ENCODE measurements at places on chromosomes 1 and 21.
A peak's percentile ranks its signal among the peaks of the same experiment; 100 is the strongest.

DNA sequence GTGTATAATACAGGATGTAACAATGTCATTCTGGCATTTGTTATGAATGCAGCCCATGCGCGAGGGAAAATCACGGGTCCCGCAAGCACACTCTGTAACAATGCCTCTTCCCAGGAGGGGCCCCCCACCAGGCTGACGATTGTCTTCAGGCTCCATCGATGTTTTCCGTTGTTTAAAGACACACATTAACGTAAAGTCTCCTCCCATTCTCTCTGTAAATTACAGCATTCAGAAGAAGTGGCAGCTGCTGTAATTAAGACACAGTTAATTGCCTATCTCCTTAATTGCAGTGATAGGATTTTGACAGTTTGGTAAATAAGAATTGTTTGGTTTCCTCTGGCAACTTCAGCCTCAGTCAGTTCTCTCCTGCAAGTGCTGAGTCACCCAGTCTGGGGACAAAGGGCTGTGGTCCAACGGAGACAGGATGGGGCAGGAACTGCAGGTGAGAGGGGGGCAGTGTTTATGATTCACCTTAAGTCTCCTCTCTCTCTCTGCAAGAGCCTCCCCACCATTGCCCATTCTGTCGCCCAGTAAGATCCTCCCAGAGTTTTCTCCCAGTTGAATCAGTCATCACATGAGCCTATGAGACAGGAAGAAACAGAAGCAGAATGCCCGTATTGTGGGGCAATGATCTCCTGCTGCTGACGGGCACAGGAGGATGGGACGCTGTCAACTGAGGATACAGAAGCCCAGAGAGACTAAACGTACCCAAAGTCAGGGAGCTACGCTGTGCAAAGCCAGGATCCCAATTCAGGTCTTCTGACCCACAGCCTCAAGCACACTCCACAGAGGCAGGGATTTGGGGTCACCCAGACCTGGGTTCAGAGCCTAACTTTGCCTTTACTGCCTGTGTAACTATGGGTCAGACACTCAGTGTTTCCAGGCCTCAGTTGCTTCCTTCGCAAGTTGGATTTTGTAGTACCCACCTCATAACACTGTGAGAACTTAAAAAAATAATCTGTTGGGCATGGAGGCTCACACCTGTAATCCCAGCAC is 110.0 kb downstream of the ADSS2 start:
- peak; percentile 26 for DNase-seq

DNA sequence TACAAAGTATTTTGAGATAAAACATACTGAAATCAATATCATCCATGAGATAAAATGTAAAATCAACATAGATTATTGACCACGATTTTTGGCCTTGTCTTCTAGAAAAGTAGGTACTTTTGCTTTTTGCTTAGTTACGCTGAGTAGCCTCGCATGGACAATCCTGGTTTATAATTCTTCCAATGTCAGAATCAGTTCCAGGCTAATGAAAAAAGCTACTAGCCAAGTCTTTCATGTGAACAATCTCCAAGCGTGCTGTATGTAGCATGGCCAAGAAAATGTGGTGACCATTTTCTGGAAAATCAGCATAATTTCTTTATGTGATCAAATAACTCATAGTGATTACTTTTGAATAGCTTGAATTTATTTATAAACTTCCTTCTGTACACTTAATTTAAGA is 145.8 kb downstream of the NTMT2 start:
- no peak for DNase-seq

DNA sequence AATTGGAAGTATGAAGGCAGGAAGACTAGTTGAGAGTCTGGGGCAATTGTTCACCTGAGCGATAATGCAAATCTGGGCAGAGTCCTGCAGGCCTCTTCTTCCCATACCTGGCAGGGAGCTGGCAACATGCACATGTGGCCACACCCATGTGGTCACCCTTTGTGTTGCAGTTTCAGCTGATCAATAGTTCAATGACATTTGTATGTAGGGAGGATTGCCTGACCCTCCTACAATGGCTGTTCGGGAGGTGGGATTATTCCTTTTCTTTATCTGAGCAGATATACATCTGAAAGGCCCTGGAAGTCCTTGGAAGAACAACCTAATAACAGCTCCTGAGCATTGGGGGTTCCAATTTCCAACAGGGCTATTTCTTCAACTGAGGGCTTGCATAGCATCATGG is 15.2 kb upstream of the TRIM45 start:
- no peak for DNase-seq

DNA sequence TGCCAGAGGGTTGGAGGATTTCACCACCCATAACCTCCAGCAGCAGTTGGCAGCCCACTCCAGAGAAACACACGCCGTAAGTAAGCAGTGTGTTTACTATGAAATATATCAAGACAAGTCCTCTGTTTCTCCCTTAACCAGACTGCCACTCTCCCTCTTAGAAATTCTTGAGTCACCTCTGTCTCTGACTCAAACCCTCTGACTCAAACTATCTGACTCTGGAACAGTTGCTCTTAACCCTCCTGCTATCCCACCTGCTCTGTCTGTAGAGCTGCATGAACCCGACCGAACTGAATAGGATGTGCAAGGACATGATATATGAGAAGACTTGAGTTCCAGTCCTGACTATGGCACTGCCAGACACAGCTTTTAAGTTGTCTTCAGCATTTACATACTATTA is 14.1 kb downstream of the INPP5B start:
- peak; percentile 38 for DNase-seq

DNA sequence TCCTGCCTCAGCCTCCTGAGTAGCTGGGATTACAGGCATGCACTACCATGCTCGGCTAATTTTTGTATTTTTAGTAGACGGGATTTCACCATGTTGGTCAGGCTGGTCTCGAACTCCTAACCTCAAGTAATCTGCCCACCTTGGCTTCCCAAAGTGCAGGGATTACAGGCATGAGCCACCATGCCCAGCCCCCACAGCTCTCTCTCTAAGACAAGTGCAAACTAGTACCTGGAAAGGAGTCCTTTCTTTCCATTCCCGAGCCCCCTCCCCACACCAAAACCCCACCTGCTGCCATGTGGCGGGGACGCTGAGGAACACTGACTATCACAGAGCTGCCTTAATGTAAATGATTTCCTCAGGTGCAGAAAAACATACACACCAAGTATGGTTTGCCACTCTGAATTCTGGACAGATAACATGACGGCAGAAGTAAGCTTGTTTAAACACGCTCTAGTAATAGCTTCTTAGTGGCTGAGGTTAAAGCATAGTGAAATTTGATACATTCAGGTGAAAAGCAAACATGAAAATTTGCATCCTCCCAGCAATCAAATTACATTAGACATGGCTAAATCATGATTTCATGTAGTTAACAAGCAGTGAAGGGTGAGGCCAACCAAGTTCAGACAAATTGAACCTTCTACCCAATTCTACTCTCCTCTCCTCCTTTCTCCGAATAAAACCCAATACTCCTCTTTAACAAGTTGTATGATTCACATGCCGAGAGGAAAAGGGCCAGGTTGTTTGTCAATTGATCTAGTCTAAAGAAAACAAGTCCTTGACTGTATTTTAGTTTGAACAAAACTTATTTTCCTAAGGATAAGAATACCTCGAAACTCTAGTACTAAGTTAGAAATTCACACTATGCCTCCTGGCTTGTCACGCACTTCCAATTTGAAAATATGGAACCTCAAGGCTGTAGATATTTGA is 19.8 kb downstream of the ERRFI1 start:
- no peak for DNase-seq

DNA sequence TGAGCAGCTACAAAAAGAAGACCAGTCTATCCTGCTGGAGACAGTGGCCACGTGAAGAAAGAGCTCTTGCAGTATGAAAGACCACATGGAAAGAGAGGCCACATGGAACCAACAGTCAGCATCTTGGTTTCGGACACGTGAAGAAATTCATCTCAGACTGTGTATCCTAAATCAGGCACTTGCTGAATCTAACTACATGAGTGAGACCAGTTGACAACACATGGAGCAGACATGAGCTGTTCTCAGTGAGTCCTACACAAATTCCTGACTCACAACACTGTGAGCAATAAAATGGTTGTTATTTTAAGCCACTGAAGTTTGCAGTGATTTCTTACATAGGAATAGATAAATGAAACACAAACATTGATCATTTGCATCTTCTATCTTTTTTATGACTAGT is 2.4 kb upstream of the TAF1A start:
- DNase-seq = peak; percentile 16

- DNase-seq = no peak
These were observed 228.0 kb downstream of the TOMM20 start for GRCh38 chr1:234900595-234900994.

DNA sequence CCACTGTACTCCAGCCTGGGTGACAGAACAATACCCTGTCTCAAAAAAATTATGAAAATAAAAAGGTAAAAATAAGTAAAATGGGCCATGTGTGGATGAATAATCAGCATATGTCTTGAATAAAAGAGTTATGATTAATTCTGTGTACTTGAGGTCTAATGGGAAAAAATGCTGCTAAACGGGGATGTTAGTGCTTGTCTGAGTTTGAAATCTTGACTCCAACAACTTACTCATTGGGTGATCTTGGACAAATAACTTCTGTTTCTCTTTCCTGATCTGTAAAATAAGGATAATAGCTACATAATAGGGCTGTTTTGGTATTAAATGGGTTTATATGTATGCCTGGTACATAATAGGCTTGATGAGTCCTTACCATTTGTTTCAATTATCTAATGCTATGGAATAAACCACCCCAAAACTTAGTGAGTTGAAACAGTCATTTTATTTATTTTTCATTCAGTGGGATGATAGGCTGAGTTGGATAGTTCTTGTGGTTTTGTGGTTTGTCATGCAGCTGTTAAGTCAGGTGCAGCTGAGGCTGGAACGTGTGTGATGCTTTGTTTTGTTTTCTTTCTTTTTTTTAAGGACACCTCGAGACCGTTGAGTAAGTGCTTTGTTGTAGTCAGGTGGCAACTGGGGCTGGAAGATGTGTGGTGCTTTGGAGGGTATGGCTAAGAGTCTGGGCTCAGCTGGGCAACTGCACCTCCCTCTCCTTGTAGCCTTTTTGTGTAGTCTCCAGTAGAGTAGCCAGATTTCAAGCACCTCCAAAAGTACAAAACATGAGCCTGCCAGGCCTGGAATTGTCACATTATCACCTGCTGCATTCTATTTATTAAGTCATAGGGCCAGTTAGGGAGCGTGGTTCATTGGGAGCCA is 4.9 kb downstream of the MDM4 start:
- DNase-seq = peak; percentile 56

DNA sequence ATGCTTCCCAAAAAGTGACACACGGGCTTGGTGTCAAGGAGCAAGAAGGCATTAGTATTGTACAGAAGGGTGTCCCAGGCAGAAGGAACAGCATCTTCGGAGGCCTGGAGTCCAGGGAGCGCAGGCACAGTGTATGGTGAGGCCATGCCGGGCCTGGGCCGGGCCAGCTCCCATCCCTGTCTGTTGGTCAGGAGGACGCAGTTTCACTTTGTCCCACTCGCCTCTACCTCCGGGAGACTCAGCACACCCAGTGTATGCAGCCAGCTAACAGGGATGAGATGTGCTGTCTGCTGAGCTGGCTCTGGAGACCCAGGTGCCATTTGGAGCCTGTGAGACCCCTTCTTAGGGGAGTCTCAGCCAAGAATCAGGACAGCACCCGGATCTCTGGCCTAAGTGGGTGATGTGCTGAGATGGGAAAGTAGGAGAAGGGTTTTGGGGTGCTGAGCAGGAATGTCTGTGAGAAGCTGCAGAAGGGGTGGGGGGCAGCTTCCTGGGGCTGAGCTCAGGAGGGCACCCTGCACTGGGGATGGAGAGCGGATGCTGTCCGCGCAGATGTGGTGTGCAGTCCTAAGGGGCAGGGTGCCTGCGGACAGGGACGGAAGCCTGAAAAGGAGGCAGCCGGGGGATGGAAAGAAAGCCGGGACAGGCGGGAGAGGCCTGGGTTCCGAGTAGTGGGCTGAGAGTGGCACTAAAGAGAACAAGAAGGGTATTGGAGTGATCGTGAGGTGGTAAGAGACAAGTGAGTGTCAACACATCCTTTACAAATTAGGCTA is 25.7 kb downstream of the DMRTB1 start:
- DNase-seq = no peak

DNA sequence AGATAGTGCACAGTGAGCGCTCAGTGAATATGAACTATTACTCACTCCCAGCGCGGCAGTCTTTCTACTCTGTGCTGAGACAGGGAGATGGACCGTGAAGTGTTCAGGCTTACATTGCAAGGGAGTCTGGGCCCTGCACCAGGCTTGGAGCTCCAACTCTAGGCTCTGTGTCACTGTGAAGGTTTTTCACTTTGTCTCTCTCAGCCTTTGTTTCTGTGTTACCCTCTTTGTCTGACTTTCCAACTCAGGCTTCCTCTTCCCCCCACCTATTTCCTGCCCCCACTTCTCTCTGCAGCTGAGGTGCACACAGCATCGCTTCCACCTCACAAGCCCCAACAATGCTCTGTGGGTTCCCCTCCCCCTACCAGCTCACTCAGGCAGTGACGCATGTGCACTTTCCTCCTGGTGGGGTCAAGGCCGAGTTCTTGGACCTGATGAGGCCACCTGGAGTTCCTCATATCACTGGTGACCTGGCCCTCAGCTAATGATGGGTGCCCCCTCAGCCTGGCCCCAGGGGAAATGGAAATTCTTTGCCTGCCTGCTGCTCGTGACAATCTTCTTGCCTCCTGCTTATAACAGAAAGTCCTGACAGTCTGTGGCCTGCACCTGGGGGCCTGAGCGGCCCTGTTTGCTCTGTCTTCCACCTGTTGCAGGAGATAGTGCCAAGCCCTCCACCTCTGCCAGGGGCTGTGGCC is 1.1 kb upstream of the LCK start:
- no peak for DNase-seq

DNA sequence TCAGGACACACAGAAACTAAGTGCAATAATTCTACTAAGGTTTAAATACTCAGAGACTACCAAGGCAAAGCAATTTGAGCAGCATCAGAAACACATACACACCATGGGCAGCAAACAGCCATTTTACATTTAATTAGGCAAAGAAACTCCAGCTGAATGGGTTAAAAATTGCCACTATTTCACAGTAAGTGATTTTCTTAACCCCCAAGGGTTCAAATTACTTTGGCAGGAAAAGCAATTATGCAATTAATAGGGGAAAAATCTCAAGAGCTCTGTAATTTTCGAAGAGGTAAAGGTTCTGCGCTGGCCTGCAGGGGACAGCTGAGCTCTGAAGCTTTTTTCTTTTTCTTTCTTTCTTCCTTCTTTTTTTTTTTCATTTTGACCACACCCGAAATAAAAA is 206.2 kb upstream of the RRP15 start:
- DNase-seq = no peak

- DNase-seq = peak; percentile 61
These were observed 51.1 kb upstream of the CFHR3 start for GRCh38 chr1:196723325-196724185.

GRCh38 chr1:32335790-32336590 is at the start of gene MARCKSL1:
TSS of gene MARCKSL1 (minus strand) at chr1:32336233. CDS start at chr1:32336033, 200 bp downstream.
- DNase-seq = peak; percentile 54

DNA sequence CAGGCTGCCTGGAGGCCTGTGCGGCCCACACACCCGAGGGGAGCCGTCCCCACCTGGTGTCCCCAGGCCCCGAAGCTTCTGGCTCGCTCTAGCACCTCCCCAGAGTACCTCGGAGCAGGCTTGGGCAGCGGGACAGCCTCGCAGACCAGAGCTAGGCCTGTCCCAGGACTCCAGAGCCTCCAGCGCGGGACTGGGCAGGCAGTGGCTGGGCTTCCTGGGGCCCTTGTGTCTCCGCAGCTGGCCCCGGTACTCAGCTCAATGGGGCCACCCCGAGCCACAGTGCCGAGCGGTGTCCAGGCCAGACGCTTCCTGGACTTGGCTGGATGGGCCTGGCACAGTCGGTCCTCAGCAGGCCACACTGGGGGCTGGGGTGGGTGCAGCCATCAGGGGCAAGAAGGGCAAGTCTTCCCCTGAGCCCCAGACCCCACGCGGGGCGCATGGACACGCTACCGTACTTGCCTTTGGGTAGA is 4.9 kb downstream of the SCNN1D start:
- DNase-seq = no peak

Measured in AG10803 (cell line).